ENCODE measurements at places on chromosomes 7 and 10.

DNA sequence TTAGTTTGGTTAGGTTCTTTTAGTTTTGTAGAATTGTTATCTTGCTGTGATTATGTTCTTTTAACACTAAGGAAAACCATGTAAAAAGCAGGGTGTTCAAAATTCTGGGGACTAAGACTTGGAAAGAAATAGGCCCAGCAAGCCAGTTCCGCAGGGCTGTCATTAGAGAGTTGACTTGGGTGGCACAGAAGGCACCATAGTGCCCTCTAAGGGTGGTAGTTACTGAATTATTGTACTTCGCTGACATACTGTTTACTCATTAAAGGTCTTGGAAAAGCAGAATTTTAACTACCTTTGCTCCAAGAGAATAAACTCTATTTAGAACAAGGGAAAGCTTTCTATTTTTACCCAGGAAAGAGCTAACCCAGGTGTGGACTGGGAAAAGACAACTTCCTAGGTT, 86.5 kb downstream of the OTUD1 start:
- DNase-seq, result peak; percentile 25

DNA sequence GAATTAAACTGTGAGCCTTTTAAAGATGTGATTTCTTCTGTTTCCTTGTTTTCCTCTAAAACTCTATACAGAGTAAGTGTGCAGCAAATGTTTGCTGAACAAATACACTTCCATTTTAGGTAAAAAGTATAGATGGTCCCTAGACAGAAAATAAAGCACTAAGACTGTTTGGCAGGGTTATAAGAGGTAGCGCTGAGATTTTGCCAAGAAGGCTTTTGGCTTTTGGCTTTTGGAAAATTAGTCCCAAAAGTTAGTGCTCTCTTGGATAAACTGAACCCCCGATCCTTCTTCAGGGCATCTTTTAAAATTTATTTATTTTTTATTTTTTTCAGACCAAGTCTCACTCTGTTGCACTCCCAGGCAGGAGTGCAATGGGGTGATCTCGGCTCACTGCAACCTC, 175.7 kb upstream of the NRP1 start:
- DNase-seq, result no peak

DNA sequence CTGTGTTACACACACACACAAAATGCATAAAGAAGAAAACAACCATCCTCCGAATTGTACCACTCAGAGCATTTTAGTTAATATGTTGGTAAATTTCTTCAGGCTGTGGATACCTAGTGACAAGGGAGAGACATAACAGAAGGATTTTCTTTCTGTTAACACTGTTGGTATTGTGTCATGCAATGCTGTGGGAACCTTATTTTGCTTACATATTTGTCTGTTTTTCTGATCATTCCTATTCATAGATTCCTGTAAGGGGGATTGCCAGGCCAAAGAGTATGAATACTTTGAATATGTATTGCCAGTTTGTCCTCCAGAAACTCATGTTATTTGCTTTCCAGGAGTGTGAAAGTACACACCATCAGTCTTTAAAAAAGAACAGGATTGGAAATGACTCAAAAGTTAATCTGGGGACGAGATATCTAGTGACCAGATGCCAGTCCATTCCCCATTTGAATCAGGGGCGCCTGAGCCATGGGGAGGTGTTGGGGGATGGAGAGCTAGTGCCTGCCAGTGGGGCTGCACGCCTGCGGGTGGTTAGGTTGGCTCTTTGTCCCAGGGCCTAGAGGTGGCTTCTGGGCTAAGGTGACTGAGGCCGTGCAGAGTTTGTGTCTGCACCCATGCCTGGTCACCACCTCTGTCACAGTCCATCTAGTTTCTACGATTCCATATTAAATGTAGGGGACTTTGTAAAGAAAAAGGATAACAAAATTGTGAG, 142.0 kb downstream of the PTPN20 start:
- no peak for DNase-seq

- DNase-seq, result no peak
Observed at GRCh38 chr7:143347950-143348349, 14.6 kb downstream of the FAM131B start.

GRCh38 chr10:71437537-71438092, 40.9 kb downstream of the CDH23 start:
- DNase-seq, result no peak

GRCh38 chr10:122549636-122550035, 10.9 kb upstream of the DMBT1 start:
- no peak for DNase-seq

- no peak for DNase-seq
Observed at GRCh38 chr10:10198363-10198762, 819.3 kb upstream of the CELF2 start.

- DNase-seq, result no peak
Observed at GRCh38 chr10:70592186-70592735, 10.3 kb downstream of the PRF1 start.

DNA sequence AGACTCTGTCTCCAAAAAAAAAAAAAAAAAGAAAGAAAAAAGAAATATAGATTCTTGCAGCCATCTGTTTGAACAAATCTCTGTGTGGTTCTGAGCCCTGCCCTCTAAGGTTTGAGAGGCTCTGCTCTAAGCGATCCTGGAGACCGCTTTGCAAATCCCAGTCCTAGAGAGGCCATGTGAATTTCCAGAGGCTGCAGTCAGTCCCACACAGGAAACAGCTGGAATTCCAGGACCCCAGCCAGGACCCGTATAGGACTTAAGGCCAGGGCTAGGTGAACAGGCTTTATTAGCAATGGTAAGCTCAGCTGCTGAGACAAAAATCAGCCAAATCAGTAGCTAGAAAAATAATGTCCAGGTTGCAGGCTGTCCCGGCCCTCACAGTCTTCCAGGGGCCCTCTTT, 154.8 kb downstream of the RPS24 start:
- no peak for DNase-seq

DNA sequence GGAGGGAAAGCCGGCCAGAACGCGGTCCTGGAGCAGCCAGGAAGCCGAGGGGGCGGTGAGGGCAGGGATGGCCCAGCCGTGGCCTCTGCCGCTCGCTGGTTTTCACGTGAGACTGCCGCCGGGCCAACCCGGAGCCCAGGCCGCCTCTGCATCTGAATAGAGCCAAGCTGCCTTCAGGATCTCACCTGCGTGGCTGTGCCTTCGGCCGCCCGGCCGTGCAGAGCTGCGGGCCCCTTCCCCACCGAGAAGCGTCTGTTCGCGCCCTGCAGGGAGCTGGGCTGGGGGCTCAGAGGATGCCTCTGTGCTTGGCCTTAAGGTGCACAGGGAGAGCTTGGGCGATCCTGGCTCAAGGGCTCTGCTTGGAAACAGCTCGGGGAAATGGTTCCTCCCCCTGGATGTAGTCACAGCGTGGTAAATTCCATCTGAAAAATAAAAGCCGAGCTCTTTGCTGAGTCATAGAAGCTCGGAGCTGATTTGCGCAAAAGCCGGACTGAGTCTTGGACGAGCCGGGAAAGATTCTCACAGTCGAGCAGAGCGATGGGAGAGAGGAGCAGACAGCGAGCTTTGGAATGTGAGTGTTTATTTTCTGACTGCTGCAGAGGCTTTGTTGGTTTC, at the start of gene JAKMIP3:
Gene JAKMIP3 (plus strand): TSS at position 456 of the 615 bp plus-strand sequence. CDS start 38,863 bp downstream, outside the sequence.
- no peak for DNase-seq

DNA sequence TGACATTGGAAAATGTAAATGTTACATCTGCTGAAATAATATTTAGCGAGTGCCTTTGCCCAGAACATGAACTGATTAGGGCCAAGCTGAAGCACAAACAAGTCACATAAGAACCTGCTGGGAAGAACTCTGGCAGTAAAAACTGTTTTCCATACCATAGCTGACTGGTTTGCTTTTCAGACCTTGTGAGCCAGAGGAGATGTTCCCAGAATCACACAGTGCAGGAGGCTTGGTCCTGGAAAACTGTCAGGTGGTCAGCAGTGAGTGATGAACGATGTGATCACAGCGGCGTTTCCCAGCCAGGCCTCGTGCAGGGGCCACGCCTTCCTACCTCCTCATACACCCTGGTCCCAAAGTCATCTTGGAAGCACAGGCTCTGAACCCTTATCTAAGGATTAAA, 164.2 kb upstream of the EEPD1 start:
- no peak for DNase-seq

DNA sequence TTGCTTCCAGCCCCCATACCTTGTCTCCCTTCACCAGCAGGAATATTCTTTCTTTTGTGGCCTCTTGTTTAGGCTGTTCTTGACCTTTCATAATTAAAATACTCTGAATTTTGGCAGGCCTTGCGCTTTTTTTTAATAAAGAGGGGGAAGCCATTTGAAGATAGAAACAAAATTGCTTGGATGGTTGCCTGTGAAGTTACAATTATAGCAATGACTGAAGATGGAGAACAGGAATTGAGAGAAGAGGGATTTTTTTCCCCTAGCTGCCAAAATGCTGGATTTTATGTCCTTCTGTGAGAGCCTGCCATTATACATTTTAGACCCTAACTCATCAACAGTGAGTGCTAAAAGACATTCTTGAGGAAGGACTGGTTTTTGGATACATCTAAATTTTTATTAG, 24.8 kb downstream of the FGFBP3 start:
- DNase-seq, result no peak

- no peak for DNase-seq
Observed at GRCh38 chr10:94357193-94357592, 5.5 kb downstream of the NOC3L start.

- no peak for DNase-seq
Observed at GRCh38 chr10:133327651-133328357, 8.9 kb downstream of the CALY start.

GRCh38 chr7:32221056-32221455, 150.8 kb upstream of the PDE1C start:
- no peak for DNase-seq

DNA sequence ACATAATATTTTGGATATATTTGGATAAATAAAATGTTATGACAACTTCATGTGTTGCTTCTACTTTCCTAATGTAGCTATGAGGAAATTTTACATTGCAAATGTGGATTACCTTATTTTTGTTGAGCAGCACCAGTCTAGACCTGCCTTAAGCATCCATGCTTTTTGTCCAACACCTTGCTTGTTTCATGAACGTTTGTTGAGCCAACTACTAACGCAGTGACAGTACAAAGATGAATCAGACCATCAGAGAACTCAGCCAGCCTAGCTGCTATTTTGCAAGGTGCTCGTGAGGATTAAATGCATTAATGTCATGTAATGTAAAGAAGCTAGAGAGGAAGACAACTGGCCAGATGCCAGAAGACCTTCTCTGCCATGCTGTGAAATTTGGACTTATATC, 1.1 kb upstream of the ZC3HAV1L start:
- DNase-seq, result no peak

- DNase-seq, result no peak
Observed at GRCh38 chr10:78401624-78402367, 368.1 kb downstream of the RPS24 start.

DNA sequence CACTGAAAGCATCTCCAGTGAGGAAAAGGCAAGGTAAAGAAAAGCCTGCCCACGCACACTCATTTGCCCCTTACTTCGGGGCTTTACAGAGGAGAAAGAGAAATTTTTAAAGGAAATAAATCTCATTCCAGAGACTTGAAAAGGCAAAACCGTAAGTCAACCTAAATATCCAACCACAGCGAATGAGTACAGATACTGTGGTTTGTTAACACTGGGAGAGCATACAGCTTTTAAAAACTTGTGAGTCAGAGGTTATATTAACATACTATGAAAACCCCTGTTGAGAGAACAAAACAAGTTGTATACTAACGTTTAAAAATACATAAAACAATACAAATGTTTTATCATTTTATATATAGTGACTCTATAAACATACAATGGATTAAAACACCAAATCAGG, 28.6 kb upstream of the ST7 start:
- no peak for DNase-seq

- no peak for DNase-seq
Observed at GRCh38 chr7:146875981-146876380, 759.4 kb downstream of the CNTNAP2 start.

DNA sequence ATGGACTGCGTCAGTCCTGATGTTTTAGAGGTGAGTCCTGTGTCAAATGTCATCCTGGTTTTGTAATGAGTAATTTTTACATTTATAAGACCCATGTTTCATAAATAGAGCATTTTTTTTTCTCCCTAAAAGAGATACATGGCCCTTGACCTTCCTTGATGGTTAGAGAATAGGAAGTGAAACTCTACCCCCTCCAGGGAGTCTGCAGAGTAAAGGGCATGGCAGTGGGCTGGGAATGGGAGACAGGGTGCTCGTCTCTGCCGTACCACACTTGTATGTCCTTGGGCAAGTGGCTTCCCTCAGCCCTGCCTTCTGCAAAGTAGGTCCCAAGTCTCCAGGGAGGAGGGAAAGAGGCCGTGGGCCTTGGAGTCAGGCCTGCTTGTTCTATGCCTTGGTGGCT, 63.9 kb downstream of the WDFY4 start:
- no peak for DNase-seq

- no peak for DNase-seq
Observed at GRCh38 chr7:130345136-130345535, 520 bp downstream of the CPA5 start.

- no peak for DNase-seq
Observed at GRCh38 chr7:154729056-154729455, 273.9 kb downstream of the PAXIP1 start.

DNA sequence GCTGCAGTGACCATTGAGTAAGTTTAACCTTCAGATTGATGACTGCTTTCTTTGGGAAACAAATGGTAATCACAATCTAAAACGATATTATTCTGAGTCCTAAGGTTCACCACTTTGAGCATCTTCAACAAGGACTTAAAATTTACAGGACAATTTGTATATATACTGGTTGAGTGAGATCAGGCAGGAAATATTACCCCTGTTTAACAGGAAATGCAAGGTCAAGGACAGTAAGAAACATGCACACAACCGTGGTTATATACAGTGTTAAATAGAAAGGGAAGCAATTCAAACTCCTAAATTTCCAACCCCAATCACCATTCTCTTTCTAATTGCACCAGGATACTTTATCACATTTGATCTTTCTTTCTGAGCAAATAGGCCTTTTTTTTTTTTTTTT, 96.1 kb downstream of the ZNF277 start:
- DNase-seq, result no peak

GRCh38 chr7:86025807-86026206, 617.9 kb upstream of the GRM3 start:
- no peak for DNase-seq

DNA sequence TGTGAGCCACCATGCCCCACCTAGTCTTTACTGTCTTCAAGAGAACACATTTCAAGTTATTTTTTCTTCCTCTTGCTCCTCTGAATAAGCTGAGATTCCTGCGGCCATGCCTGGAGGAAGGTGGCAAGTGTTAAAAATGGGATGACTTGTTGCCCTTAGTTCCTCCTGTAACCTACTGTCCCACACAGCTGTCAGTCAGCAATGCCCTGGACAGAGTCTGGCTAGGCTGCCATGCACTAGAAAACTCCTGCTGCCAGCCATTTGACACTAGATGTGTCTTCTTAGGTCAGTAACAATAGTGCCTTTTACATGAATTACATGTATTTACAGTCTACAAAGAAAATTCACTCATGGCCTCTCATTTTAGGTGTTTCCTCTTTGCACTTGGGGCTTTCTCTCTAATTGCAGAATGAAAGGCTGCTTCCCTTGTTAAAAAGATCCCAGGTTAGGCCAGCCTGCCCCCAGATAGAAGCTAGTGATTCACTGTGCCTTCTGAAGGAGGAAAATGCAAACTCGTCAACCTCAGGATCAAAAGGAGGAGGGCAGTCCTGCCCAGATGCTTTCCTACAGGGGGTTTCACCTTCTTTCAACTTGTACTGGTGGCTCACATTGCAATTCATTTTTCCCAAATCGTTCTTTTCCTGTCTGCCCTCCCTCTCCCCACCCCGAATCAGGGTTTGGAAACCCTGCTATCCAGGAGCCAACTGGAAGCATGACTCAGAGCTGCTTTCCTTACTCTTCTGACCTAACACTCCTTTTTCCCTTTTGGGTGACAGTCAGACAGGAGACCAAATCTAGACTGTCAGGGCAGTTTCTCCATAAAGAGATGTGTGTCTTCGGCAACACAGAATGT, 136.6 kb downstream of the SPAG6 start:
- DNase-seq, result no peak

- no peak for DNase-seq
Observed at GRCh38 chr7:140885735-140886334, 38.9 kb downstream of the BRAF start.

Data from NCI-H1436 treated with DMSO at 0.1 percent for 48 hours (cell line).